ENCODE measurements at places on chromosomes 5 and 9.

DNA sequence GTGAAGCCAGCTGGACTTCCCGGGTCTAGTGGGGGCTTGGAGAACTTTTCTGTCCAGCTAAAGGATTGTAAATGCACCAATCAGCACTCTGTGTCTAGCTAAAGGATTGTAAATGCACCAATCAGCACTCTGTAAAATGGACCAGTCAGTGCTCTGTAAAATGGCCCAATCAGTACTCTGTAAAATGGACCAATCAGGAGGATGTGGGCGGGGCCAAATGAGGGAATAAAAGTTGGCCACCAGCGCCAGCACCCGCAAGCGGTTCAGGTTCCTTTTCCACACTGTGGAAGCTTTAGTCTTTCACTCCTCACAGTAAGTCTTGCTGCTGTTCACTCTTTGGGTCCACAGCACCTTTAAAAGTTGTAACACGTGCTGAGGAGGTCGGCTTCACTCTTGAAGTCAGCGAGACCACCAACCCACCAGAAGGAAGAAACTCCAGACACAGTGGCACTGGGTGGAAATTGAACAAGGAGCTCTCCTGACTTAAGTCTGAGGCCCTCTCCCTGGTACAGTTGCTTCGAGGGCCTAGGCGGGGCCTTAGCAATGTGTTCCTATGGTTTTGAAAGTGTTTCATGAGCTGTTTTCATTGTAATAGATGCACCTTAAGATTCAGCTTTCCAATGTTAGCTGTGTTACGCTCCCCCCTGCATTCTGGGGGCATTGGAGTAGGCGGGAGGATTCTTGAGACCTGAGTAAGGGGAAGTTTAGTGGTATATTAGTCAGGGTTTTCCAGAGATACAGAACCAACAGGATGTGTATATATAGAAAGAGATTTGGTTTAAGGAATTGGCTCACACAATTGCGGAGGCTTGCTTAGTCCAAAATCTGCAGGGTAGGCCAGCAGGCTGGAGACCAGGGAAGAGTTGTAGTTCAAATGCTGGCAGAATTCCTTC, 21.5 kb upstream of the MYO10 start:
- no peak for DNase-seq

- DNase-seq, result no peak
Measured at GRCh38 chr5:79423296-79423695, 90.6 kb downstream of the HOMER1 start.

GRCh38 chr9:135766707-135767106, 64.7 kb downstream of the KCNT1 start:
- no peak for DNase-seq

DNA sequence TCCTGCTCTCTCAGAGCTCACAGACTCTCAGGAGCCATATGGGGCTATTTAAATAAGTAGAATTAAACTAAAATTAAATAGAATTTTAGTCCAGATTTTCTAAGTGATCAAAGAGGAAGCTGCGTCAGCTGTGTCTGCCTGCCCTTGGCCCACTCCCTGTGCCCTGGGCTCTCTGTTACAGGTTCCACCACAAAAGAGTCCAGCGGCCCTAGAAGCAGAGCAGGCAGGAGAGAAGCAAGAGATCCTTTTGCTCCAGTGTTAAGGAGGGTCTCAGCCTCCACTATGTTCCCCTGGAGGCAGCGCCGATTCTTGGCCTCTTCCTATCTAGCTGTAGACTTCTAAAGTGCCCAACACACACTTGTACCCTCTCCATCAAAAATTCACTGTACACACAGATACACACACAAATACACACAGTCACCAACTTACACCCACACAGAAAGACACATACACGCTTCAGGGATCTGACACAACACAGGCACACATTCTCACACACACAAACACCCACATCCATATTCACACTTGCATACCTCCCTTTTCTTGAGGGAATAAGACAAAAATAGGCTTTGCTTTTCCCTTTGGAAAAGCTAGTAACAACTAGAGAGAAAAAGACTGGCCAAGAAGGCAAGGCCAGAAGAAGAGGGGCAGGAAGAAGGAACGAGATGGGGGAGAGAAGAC, 5.5 kb upstream of the TNIP1 start:
- DNase-seq, result no peak

DNA sequence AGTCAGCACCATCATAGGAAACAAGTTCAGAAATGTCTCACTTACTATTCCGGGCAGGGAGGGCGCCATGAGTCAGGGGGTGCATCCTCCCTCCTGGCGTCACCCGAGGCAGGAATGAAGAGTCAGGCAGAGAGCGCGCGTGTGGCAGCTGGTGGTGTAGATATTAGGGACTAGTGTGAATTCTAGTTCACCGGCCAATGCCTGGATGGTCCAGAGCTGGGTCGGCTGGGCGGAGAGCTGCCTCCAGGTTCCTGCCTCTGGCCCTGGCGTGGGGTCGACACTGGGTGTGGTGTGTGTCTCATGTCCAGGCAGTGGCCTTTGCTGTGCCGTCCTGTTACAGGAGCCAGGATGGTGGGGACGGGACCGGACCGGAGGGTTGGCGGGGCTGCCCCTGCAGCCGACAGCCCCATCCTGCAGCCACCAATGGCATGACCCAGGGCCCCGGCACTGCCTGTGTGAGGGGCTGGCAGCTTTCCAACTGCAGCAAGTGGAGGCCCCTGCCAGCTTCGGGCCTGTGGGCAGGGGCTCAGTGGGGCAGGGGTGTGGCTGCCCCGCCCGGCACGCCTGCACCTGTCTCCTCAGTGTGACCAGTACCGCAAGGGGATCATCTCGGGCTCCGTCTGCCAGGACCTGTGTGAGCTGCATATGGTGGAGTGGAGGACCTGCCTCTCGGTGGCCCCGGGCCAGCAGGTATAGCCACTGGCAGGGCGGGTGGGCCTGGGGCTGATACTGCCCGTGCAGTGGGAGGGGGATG, 9.1 kb downstream of the DIPK1B start:
- peak; percentile 52 for DNase-seq

Data from left ventricle myocardium superior (tissue), 1 donor.